ENCODE measurements at places on chromosomes 2 and 18.

DNA sequence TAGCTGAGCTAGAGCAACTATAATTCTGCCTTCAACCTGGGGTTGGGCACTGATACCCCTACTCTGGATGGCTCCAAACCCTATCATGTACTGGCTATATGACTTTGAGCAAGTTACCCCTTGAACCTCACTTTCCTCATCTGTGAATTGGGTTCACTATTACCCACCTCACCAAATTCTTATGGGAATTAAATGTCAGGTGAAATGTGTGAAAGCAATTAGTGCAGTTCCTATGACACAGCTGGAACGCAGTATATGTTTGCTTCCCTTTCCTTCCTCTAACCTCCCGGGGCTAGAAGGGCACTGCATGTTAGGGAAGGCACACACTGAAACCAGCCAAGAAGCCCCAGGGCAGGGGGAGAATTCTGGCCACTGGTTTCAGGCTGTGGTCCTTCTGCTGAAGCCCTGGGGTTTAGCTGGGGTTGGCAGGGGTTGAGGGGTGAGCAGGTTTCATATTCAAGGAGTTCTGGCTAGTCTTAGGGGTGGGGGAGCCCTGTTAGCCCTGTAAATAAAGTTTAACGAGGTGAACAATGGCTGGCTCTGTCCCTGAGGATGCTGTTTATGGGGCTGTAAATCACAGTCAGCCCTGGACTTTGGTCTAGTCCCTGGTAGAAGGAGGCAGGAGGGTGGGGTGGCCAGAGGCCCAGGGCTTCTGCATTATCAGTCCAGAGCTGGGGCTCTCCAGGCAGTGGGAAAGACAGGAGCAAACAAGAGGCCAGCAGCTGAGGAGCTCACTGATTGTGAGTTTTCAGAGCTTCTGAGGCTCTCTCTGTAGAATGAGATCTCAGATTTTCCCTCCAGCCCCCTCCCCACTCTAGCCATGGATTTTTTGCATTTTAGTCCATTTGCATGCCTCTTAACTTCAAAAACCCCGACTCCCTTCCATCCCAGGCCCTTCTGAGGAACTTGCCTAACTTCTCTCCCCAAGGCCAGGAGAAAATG lies 8.0 kb downstream of the PKDCC start:
- no peak for DNase-seq

DNA sequence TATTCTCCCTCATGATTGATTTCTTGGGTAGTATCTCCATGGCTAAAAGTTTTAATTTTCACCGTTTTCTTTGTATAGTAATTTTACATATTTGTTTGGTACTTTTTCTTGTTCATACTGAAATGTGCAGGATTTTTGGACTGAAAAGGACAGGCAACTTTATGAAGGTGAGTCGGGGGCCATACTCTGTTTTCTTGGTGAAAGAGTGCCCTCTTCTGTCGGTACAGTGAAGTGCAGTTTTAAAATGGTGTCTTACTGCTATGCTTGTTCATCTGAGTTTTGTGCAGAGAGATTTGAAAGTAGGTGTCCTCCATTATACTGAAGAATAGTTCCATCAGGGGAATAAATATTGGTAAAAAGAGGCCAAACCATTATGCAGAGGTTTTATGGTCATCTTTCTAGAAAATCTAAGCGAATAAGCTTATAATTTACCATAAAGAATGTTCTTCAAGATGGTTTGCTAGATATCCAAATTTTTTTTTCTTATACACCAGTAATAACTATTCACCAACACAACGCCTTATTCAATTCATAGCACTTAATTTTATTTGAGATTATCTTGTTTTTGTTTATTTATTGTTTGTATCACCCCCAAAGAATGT lies 8.7 kb upstream of the SERPINB13 start:
- peak; percentile 35 for DNase-seq

DNA sequence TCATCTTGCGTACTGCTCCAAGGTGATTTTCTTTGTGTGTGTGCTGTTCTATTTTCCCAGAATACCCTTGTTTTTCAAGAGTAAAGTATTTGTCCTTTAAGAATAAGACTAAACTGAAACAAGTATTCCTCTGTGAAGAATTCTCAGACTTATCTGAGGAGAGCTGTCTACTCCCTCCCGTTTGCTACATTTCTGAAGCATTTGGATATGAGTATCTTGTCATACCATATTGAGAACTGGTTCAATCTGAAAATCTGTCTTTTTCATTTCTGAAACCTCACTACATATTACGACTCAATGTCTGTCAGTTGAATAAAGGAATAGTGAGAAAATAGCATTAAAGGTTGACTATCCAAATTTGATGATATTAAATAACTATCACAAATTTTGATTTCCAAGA lies 159.4 kb downstream of the PMAIP1 start:
- no peak for DNase-seq

- DNase-seq = no peak
These were observed 751 bp upstream of the DNAJC10 start for GRCh38 chr2:182715121-182715891.

DNA sequence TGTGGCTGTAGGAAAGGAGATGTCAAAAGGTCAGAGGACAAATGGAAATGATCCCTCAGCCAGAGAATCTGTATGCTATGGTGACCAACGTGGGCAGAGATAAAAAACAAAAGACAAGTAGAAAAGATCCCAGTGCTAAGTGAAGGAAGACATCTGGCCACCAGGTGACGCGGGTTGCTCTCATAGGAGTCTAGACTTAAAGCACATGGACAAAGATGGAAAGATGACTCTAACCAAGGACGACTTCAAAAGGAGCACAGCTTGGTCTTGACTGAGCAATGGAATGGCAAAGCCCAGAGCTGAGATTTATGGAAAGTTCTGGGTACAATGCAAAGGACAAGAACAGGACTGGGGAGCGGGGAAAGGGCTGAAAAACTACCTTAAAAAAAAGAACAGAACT lies 96.8 kb downstream of the CLIP4 start:
- no peak for DNase-seq

GRCh38 chr2:112493048-112493447 lies 11.1 kb downstream of the TTL start:
- peak; percentile 1 for DNase-seq

All from GM20000 (cell line).